Activated CD8-positive, alpha-beta memory T cell treated with anti-CD3 and anti-CD28 coated beads, Interleukin-2, amount 50 U/mL, for 4 hours (primary cell): ENCODE measurements at places on chromosomes 4 and X.

DNA sequence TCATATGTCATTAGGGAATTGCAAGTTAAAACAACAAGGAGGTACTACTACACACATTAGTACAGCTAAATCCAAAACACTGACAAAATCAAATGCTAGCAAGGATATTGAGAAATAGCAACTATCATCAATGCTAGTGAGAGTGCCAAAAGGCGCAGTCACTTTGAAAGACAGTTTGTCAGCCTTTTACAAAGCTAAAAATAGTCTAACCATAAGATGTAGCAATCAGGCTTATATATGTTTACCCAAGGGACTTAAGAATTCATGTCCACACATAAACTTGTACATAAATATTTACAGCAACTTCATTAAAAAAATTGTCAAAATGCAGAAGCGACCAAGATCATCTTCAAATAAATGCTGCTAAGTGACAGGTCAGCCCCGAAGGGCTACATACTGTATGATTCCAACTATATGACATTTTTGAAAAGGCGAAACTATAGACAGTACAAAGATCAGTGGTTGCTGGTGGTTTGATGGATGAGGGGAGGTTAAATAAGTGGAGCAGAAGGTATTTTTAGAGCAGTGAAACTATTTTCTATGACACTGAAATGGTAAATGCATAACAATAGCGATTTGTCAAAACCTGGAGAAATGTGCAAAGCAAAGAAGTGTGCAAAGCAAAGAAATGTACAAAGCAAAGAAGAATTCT, 704.8 kb downstream of the ARAP2 start:
- DNase-seq = no peak

DNA sequence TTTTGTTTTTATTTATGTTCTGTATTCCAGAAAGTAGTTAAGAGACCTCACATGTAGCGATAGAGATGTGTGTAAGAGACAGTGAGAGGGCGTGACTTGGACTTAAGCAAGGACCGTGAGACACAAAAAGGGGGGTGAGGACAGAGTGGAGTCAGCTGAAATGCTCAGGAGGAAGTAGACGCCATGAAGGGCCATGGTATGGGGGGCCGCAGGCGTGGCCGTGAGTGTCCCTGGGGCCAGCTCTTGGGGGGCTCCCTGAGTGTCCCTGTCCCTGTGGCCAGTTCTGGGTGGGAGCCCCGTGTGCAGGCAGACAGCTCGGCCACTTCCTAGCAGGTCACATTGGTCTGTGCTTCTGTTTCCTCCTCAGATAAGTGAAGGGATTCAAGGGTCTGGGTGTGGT, 23.0 kb upstream of the MSANTD1 start:
- DNase-seq = no peak

GRCh38 chr4:125827696-125828052, 512.9 kb downstream of the FAT4 start:
- DNase-seq = no peak

DNA sequence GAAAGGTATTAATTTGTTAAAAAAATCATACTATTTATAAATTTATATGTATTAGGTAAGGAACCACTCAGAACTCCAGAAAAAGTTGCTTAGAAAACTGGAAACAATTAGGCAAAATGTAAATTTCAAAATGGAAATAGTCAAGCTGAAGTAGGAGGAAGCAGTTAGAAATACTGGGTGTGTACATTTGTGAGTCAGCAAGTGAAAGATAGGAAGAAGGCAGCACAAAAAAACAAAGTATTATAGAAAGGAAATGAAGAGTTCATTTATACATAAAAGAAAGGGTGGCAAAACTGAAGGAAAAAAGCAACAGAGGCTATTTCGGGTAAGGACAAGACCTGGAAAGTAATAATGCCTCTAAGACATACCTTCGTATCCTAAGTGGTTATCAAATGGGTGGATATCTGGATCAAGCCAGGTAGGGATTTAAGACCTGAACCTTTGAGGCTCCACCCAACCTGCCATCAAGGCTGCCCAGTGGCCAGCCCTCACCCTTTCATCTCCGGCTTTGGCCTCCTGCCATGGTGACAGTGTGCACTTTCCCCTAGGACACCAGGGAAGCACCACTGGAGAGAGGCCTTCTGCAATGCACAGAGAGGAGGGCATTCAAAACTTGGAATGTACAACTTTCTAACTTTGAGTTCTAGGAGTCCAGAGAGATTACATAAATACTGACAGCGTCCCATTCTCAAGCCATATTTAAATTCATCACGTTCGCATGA, at the start of gene LRRC66:
LRRC66 (minus strand) TSS at position 428 of the 722 bp plus-strand sequence. CDS start 2,750 bp downstream, outside the sequence.
- no peak for DNase-seq

- no peak for DNase-seq
These were observed 458.1 kb downstream of the STIM2 start for GRCh38 chr4:27318740-27319139.
